Stromal cell of bone marrow (primary cell): ENCODE measurements at places on chromosomes 3 and 15.

GRCh38 chr3:157515398-157515797 is 12.2 kb upstream of the VEPH1 start:
- no peak for DNase-seq

DNA sequence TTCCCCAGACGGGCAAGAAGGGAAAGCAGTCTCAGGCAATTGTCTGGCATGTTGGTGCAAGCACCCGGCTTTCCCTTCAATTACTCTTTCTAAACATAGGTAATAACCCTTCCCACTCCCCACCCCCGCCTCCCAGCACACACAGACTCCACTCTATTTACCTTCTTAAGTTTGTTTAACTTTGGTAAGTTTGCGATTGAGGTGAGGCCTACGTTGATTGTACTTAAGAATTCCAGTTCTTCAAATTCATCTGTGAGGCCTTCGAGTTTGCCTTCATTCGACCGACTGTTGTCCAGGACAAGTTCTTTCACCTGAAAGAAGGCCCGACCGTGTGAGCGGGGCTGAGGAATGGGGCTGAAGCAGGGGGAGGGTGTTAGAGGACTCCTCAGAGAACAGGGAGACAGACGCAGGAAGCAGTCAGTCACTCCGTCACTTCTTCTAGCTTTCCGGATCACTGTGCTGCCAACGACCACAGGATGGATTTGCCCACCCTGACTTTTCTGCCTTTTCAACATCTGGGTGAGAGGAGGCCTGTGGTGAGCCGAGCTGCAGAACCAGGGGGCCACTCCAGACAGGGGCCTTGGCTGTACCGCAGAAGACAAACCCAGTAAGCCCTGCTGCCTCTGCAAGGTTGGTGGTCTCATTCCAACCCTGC is 33.0 kb downstream of the ANP32A start:
- DNase-seq: no peak

DNA sequence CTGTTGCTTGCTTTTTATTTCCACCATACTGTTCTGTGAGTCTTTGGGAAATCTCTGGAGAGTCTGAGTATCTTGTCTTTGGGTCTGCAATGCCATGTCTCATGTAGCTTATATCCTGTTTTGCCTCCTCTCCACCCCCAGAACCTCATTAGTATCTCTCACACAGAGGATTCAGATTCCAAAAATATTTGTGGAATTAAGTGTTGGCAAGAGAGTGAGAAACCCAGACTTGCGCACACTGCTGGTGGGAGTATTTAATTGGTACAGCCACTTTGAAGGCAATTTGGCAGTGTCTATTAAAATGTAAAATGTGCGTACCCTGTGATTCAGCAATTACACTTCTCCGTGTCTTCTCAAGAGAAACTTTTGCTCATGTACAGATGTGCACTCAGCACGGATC is 68.6 kb downstream of the ZNF621 start:
- DNase-seq: no peak

GRCh38 chr3:98612996-98613517 is 19.6 kb upstream of the CPOX start:
- no peak for DNase-seq

DNA sequence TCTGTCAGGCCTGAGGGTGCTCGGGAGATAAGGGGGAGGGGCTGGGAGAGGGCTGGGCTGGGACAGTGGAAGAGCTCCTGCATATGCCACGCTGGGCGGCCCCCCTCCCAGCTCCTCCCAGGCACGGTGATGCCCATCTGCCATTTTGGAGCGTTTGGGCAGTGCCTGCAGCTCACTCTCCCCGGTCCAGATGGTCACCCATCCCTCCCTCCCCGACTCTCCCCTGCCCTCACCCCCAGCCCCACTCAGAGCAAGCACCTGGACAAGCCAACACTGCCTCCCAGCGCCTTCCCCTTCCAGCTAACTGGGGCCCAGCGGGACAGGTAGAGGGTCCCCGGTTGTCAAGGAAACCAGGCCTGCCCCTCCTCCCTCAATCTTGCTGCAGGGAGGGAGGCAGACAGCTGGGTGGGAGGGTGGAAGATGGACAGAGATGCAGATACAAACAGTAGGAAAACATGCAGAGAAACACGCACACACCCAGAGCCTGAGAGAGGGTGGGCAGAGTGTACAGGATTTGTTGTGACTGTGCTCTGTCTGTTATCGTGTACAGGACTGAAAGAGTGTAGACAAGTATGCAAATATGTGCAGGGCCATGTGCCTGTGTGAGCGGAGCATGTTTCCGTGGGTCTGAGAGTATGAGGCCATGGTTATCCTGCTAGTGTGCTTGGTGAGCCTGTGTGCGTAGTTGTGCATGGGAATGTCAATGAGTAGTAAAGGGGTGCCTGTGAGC is 17.5 kb upstream of the CORO2B start:
- DNase-seq: no peak

DNA sequence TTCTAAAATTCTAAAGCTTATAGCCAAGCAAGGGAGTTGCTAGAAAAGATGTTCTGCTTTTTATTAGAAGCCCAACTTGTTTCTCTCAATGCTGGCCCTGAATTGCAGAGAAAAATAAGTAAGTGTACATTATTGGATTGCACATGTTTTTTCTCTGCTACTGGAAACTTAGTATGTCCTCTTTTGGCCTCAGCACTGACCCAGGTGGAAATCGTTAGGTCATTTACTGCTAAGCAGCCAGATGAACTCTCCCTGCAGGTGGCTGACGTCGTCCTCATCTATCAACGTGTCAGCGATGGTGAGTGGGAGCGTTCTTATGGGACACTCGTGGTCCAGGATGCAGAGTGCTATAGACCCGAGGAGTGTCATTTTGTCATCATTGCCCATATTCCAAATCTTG is 69.8 kb downstream of the DHX36 start:
- DNase-seq: no peak

DNA sequence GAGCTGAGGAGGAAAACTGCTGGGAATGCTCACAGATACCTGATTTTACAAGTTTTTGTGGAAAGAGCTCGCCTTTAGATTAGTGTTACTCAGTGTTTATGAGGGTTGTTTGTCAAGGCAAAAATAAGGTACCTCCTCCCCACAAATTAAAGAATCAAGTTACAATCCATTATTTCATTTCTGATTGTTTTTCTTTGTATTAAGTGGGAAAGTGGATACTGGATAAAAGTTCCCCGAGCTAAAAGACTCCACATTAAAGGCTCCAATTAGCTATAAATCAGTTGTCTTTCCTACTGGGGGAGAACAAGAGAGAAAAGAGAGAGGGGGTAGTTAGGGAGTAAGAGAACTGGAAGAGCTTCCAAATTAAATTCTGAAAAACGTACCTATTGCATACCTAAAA is 1.9 kb downstream of the ALDH1A2 start:
- DNase-seq: no peak

DNA sequence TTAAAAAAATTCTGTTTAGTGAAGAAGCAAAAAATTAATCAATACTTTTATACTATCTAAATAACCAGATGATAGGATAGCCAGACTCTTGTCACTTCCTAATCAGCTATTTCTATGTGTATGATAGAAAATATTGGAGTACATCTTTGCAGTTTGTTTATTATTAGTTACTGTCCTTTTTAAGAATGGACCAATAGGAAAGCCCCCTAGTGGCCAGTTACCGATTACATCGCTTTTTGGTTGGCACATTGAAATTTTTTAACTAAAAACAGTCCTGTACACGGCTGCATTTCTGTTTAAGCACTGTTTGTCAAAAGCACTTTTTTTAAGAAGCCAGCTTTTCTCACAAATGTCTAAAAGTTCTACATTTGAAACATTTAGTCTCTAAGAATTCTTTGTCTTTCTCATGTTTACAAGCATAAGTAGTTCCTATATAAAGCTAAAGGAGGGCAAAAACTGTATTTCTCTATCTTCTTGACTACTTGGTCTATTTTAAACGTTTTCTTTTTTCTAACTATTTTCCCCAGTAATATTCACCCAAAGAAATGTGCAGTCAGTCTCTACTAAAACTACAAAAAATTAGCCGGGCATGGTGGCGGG is 253.2 kb upstream of the LRTM1 start:
- no peak for DNase-seq

GRCh38 chr15:71712182-71712581 is 98.2 kb upstream of the NR2E3 start:
- DNase-seq: no peak

- no peak for DNase-seq
These were observed 22.5 kb upstream of the TSC22D2 start for GRCh38 chr3:150385296-150386242.
